ENCODE measurements at places on chromosomes 1 and 21.

GRCh38 chr1:110237386-110238152 lies 27.5 kb downstream of the KCNC4 start:
- no peak for DNase-seq

DNA sequence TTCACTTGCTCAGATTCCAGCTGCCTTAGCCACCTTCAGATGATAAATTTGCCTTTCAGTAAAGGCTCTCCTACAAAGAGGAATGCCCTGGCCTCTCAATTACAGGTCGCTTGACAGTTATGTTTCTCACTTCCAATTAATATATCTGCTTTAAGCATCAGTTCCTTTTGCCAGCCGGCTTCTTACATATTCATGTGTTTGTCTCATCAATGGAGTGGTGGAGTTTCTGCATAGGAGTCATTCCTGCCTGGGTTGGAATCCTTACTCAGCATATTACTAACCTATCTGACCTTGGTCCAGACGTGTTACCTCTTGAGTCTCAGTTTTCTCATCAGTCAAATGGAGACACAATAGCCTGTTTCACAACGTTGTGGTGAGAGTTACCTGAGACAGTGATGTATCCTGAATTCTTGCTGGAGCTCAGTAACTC lies 9.4 kb upstream of the SESN2 start:
- no peak for DNase-seq

DNA sequence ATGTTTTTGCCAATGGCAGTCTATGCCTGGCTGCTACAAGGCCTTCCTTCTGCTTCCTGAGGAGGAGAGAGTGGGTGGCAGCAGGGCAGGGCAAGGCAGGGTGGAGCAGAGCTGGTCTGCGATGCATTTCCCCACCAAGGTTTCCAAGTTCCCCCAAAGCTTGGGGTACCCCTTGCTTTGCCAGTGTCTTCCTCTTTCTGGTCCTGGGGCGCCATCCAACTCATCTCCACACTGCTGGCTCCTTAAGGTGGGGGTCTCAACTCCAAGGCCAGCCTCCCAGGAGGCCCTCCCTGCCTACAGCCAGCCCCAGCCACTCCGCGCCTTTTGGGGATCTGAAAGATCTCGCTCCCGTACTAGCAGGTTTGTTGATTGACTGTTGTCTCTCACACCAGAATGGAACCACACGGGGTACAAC lies 3.9 kb upstream of the SKI start:
- no peak for DNase-seq

GRCh38 chr1:160880216-160880615 lies 4.8 kb downstream of the ITLN1 start:
- DNase-seq, result no peak

DNA sequence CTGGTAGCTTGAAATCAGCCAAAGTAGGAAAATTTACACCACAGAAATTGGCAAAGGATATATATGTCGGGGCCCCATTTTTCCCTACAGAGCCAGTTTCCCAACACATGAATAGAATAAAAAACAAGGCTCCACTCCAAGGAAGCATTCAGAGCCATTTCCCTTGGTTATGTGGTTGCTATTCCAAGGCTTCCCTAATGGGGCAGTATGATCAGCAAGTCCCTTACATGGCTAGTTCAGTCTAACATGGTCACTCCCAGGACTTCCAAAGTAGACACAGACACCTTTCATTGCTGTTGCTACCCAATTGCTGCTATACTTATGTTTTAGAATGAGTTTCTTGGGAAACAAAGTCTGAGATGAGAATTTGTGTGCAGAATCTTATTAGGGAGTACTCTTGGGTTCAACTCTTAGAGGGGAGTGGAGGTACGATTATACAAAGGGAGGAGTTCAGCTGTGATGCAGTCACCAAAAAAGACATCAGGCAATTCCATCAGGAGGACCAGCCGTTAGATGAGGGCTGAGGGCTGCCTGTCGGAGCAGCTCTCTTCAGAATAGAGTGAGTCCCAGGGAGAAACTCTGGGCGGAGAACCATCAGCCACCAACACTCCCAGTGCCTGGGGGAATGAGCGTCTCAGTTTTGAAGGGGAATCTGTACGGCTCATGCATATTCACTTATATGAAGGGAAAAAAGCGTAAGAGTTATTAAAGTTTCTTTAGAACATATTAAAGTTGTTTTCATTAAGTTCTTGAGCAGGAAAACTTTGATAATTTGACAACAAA lies 92.9 kb downstream of the C21orf91 start:
- no peak for DNase-seq

GRCh38 chr21:44929799-44930542 lies 9.3 kb upstream of the ITGB2 start:
- no peak for DNase-seq

- no peak for DNase-seq
Observed at GRCh38 chr1:151145304-151146071, 943 bp downstream of the SEMA6C start.

- peak; percentile 49 for DNase-seq
Observed at GRCh38 chr21:42093991-42094421, 22.9 kb downstream of the UMODL1 start.

GRCh38 chr1:30371888-30372791 lies 351.2 kb downstream of the MATN1 start:
- DNase-seq, result no peak

DNA sequence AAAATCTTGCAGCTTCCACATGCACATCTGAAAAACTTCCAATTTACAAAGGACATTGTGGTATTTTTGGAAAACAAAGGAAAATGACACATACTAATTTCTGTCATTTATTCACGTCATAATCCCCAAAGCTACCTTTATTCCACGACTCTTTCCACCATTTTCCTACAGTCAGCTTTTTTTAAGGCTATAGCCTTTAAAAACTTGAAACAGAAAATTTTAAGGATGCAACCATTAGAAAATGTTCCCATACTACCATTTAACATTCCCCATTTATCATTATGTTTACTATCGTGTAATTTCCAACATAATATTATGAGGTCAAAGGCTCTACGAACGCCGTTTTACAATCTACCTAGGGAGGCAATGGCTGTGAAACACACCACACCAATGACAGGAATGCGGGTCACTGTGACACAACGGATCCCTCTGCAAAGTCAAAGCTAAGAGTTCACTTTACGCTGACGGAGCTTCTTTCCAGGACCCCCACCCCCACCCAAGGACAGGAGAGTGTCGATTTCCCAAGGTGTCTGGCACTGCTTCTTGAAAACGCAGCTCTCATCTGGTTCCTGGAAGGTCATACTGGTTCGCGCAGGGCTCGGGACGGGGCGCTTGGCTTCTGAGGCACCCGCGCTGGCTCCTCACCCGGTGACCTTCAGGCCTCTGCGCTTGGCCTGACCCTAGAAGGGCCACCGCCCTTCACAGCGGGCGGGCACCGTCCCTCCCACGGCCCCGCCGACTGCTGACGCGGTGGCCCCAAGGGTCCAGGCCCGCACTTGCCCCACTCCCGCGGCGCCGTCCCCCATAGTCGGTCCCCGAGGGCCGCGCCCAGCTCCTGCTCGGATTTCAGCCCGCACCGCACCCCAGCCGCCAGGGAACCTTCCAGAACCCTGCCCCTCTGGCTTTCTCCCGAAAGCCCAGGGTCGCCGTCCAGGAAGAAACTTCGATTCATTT lies 50.5 kb upstream of the ATF3 start:
- no peak for DNase-seq

DNA sequence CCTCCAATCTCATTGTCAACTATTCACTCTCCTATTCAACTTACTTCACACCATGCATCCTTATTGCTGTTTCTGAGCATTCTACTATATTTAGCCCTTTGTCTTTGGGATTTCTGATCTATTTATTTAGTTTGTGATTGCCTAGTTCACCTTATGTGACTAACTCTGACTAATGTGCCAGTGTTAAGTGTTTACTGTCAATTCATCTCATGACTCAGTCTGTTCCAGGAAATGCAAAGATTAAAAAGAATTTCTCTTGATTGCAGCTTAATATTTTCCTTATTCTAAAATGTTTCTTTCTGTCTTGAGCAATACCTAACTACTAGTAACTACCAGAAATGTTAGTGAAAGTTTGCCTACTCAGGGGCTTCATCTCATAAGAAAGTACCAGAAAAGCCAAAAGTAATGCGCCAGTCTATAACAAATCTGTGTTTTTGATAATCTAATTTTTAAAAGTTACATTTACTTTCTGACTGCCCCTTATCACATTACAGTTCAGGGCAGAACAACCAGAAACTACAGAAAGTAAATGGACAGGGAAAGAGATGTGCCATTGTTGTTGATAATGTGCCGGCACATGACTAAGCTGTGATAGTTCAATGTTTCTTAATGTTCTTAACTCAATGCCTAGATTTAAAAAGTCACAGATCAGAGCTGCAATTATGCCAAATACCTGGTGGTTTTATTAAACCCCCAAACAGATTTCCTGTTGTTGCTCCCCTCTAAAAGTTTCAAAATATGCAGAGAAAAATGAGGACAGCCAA lies 556.5 kb downstream of the PTBP2 start:
- DNase-seq, result peak; percentile 32

DNA sequence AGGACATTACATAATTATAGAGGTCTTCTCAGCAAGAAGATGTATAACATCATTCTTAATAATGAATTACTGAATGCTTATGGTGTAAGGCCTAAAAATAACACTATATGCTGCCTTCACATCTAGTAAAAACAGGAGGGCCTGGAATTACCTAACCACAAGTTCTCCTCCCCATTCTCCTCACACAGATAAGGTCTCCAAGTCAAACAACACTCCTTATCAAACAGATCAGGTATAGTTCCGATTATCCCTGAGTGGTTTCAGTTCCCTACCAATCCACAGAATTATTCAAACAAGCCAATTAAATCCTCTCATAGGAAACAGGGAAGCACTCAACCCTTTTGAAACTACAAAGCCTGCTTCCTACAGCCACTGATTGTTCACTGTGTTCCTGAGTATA lies 4.0 kb upstream of the AGBL4 start:
- DNase-seq, result no peak

DNA sequence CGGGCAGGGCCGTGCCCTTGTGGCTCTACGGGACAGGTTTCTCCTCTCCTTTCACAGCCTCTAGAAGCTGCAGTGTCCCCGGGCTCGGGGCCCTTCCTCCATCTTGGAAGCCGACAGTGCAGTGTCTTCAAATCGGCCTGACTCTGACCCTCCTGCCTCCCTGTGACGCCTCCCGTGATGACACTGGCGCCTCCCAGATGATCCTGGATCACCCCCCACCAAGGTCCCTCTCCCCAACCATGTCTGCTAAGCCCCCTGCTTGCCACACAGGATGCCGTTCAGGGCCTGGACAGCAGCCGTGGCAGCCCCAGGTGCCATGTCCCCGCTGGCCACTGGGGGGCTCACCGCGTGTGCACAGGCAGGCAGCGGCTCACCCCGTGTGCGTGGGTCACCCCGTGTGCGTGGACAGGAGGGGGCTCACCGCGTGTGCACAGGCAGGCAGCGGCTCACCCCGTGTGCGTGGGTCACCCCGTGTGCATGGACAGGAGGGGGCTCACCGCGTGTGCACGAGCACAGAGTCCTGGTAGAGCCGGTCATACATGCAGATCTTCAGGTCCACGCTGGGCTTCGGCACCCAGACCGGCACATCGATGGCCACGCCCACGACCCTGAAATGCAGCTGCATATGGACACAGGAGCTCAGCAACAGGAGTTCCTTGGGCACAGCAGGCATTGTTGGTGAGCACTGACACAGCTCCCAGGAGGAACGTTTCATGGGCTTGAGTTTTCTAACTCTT lies 24.9 kb upstream of the TMEM52 start:
- DNase-seq, result no peak

DNA sequence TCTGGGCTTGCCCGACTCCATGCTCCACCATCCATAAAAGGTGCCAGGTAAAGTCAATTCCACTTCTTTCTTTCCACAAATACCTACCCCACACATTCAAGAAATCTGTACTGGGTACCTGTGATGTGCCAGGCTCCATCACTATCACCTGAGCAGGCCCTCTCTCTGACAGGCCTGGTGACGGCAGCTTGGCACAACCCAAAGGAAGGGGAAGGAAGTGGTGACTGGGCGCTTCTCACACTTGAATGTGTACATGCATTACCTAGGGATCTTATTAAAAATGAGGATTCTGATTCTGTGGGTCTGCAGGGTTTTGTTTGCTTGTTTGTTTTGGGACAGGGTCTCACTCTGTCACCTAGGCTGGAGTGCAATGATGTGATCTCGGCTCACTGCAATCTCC lies 7.5 kb downstream of the HTR1D start:
- DNase-seq, result no peak

DNA sequence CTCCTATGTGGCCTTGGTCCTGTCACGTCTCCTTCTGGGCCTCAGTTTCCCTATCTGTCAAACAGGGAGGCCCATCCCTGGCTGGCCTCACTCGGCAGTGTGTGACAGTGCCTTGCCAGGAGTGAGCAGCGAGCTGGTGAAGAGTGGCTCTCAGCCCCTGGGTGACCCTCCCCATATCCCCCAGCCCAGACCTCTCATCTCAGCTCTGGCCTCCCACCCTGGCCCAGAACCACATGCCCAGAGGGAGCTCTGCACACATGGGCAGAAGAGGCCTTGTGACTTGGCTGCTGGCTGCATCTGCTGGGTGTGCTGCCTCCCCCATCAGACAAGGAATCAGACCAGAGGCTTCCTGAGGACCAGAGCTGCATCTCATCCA lies 19.5 kb upstream of the PADI1 start:
- DNase-seq, result no peak

DNA sequence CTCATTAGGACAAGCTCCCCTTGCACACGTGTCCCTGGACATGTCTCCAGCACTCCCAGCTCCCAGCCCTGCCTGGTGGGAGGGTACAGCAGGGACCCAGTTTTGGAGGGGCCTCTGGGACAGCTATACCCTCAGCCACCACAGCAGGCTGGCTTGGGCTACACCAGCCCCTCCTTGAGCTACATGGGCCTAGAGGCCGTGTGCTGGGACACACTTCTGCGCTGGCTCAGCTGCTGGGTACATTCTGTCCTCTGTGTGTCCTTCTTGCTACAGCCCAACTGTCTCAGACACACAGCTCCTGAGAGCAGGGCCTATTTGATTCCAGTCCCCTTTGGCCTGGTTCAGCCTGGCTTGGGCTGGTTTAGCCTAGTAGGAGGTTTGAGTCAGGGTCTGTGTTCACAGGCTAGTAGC lies 26.7 kb downstream of the DMAP1 start:
- no peak for DNase-seq

DNA sequence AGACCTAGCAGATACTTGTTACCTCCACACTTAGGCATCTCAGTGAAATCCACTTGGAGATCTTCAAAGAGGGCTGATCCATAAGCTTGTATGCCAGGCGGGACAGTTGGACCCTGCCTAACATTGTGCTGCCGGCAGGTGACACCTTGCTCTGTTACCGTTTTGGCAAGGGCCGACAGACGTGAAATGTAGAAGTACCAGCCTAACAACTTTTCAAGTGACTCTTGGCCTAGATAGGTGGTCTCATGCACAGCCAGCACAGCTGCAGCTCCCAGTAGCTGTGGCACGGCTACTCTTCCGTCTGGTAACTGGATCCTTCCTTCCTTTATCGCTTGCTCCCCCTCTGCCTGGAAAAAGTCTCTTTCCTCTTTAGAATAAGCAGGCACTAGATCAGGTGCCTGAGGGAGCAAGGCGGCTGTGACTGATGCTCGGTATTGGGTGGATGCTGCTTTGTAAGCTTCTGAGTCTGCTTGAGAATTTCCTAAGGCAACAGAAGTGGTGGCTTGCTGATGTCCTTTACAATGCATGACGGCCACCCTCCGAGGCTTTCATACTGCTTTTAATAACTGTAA lies 713.5 kb downstream of the AMY1C start:
- no peak for DNase-seq

GRCh38 chr1:96482616-96483015 lies 239.0 kb upstream of the PTBP2 start:
- no peak for DNase-seq

GRCh38 chr1:71464016-71464415 lies 383.2 kb upstream of the ZRANB2 start:
- peak; percentile 25 for DNase-seq

Data from GM04503 (cell line).